ENCODE measurements at places on chromosomes 3 and 15.

DNA sequence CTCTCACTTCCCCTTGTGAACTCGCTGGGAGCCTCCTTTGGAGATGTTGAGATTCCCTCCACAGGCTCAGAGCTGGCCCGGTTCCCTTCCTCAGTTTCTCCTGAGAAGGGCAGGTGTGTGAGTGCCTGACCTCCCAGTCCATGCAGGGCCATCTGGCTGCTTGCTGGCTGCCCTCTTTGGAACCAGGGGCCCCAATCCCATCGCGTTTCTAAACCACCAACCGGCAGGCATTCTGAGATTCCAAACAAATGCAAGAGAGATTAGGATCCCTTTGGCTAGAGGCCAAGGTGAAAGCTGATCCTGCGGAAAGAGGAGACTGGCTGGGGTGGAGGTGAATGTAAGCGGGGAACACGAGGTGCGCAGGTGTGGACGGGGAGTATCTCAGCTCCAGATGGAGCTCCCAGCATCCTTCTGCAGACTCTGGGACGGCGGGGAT is 2.9 kb upstream of the PRRT3 start:
- DNase-seq, result no peak

DNA sequence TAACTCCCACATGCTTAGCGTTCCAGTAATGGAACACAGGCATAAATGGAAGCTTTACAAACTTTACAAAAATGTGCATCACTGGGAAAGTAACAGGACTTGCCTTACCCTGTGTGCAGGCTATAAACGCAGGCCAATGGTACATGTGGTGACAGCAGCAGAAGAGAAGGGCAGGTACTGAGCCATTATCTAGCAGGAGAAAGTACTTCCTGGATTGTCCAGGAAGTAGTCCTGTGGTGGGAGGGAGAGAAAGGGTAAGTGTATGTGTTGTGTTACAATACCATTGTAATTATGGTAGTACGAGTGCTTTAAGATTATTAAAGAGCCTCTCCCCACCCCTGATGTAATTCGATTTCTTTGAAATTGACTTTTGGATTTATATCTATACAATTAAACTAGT is 5.3 kb downstream of the ATP1B3 start:
- no peak for DNase-seq

DNA sequence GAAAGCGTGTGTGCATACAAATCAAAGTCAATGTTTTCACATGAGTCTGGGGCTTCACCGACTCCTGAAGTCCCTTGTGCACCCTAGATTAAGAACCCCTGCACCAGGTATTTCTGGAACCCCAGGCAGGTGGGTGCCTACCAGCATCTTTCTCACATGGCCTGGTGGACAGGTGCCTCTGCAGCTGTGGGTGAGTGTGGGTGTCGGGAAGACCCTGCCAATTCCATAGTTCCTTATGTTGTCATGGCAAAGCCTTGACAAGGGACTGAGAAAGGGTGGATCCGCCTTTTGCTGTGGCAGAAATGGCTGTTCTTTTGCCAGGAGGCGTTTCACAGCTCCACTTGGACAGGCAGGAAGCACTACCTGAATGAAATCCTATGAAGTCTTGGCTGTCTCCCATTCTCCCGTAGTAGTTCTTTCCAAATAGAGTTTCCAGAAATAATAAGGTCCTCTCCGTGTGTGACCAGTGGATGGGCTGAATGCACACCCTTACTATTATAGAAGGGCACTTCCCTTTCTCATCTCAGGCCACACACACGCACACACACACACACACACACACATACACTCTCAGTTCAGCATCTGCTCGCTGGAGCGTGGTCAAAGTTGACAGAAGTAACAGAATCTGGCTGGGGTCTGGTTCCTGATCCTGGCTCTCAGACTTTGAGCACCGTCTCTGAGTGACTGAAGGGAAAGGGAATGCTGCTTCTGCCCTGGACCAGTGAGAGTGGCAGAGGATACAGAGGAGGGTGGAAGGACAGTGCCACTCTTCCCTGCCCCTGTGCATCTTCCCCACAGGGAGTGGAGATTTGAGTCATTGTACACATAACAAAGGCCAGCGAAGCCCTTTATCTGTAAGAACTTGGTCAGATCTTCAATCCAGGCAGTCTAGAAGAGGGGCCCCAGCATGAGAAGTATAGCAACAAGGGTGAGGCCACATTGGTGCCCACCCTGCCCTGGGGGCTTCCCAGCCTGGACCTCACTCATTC is 38.7 kb downstream of the PDIA5 start:
- no peak for DNase-seq

DNA sequence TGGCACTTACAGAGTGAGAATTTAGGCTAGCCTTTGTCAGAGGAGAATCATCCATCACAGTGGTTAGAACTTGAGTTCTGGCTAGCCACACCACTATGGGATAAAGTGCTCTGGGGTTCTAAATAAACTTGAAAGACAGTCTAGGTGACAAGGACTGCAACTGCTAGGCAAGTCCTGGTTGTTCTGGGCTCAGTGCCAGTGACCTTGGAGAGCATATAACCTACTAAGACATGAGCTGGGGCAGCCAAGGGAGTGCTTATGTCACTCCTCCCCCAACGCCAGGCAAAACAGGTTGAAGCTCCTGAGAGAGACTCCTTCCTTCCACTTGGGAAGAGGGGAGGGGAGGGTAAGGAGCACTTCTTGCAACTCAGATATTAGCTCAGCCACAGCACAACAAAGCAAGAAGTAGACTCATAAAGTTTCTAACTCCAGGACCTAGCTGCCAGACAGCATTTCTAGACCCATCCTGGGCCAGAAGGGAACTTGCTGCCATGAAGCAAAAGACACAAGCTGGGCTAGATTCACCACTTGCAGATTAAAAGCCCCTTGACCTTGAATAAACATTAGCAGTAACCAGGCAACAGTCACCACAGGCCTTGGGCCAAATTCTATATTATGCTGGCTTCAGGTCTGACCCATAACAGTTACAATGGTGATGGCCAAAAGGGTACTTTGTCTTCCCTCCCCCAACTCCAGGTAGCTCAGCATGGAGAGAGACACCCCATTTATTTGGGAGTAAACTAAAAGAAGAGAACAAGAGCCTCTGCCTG is 963.7 kb downstream of the PLOD2 start:
- DNase-seq, result no peak

- DNase-seq, result peak; percentile 55
Measured at GRCh38 chr3:137032465-137033120, 74.8 kb downstream of the IL20RB start.

GRCh38 chr3:113431811-113432210 is 9.5 kb downstream of the CFAP44 start:
- no peak for DNase-seq

GRCh38 chr3:104746056-104746455 is 620.7 kb upstream of the ALCAM start:
- DNase-seq, result no peak

GRCh38 chr3:191296041-191296541 is 33.1 kb upstream of the CCDC50 start:
- no peak for DNase-seq

DNA sequence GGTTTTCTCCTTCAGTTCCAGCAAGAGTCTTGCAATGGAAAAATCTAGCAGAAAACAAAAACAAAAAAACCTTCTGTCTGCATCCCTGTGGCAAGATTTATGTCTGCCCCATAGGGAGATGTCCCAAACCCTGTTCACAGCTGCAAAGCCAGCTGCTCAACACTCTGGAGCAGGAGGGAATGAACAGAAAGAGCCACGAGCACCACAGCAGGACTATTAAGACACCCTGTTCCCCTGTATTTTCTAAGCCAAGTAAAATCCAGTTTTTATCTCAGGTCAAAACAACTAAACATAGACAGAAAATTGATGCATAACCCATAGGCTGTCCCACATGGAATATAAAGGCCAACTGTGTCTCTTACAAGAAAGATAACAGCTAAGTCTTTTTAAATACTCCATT is 357.9 kb downstream of the LSAMP start:
- no peak for DNase-seq

GRCh38 chr15:66498501-66499386 is 1.2 kb upstream of the SNAPC5 start:
- DNase-seq, result no peak

DNA sequence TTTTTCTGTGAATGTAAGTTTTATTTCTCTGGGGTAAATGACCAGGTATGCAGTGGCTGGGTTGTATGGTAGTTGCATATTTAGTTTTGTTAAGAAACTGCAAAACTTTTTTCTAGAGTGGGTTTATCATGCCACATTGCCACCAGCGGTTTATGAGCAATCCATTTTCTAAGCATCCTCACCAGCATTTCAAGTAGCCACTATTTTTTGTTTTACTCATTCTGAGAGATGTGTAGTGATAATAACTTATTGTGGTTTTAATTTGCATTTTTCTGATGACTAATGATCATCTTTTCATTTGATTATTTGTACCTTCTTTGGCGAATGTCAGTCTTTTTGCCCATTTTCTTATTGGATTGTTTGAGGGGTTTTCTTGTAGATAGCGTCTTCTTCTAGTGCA is 56.2 kb downstream of the SPRED1 start:
- no peak for DNase-seq

- DNase-seq, result peak; percentile 19
Measured at GRCh38 chr3:189041482-189042090, 130.2 kb upstream of the TPRG1 start.

- peak; percentile 79 for DNase-seq
Measured at GRCh38 chr15:59879506-59880265, 124.4 kb upstream of the FOXB1 start.

- no peak for DNase-seq
Measured at GRCh38 chr3:17151598-17152373, 267.0 kb downstream of the PLCL2 start.

DNA sequence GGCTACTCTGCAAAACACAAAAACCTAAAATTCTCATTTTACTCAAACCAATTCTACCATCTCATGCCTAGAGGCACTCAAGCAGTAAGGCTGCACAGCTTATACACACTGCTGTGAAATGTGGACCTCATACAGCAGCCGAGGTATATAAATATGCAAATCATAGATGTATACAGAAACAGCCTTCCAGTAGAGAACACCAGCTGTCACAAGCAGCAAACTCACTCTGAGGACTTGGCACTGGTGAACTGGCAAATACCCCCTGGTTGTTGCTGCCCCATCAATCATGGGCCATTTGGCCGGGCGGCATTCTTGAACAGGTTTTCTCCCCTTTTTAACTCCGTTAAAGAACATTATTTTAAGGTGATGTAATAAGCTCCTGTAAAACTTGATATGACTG is 378.0 kb downstream of the LSAMP start:
- DNase-seq, result no peak

GRCh38 chr3:129614435-129614834 is 8.0 kb upstream of the PLXND1 start:
- no peak for DNase-seq

DNA sequence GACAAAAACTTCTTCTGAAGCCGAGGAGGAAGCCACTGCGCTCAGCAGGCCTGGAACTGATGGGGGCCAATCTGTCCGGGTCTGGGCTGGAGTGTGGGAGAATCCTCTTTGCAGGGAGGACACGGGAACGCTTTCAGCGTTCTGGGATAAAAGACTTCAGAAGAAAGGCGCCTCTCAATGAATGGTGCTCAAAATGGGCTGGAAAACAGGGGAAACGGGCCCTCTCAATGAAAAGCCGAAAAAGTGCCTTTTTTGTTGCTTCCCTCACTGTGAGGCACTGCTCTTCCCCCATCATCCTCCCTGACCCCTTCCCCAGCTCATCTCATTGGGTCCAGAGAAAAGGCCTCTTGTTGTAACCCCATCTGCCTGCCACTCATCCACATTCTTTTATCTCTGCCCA is 119.5 kb upstream of the LRIG1 start:
- no peak for DNase-seq

DNA sequence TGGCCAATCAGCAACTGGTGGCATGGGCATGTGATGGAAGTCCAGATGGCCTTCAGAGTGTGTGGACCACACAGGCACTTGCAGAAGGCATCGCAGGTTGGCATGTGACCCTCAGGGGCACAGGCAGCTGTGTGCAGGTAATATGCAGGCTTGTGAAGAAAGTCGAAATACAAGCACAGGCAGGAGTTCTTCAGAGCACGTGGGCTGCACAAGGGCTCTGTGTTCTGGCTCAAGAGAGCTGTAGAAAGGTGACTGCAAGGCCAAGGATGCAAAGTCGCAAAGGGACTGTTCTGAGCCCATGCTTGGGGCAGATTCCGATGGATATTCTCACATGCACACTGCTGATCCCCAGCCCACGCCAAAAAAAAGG is 8.3 kb downstream of the LRRC2 start:
- DNase-seq, result no peak

GRCh38 chr15:56250626-56251025 is 6.9 kb upstream of the RFX7 start:
- no peak for DNase-seq
